ENCODE measurements at places on chromosomes 3 and 15.

- no peak for DNase-seq
Measured at GRCh38 chr15:46708226-46708625, 1009.1 kb upstream of the SEMA6D start.

DNA sequence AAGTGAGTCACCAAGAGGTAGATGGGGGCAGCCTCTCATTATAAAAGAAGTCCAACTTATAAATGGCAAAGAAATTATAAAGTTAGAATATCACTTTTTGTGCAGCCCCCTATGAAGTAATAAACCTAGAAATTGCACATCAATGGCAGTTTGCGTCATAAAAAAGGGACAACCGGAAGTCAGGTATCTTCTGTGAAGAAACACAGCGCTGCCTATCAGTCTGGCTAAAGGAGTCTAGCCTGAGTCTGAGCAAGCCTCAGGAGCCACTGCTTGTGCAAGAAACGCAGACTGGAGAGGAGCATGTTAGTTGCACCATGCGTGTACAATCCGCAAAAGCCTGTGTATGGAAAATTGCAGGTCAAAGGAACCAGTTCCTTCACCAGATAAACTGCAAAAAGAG lies 178.4 kb downstream of the ARRDC4 start:
- no peak for DNase-seq

- DNase-seq, result no peak
Measured at GRCh38 chr15:75061272-75061671, 37.9 kb downstream of the PPCDC start.

DNA sequence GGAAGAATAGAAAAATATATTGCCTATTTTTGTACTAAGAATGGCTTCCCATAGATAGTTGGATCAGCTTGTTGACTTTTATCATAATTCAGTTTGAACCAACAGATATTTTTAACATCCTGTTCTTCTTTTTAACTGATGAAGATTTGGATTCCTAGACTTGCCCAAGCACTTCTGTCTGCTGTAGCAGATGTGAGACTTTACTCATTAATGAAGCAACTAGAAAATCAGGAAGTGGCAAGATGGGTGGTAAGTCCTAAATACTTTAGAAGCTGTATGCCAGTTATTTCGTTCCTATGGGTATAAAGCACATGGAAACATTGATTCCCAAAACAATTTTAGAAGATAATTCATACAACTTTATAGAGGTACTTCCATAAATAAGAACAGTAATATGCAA lies 8.4 kb downstream of the PIGB start:
- no peak for DNase-seq

DNA sequence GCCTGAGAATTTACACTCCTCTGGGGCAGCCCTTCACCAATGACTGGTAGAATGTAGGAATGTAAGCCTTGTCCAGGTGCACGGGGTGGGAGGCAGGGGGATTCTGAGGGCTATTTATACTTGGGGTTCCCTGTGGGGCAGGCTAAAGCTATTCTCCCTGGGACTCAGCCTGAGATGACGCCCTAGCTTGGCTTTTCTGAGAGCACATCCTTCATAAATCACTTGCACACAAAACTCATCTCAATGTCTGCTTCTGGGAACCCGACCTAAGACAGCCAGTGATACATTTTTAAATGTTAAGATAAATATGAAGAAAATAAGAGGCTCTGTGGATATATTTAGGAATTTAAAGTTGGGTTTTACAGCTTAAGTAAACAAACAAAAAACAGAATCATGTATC lies 16.6 kb downstream of the TMEM158 start:
- no peak for DNase-seq

DNA sequence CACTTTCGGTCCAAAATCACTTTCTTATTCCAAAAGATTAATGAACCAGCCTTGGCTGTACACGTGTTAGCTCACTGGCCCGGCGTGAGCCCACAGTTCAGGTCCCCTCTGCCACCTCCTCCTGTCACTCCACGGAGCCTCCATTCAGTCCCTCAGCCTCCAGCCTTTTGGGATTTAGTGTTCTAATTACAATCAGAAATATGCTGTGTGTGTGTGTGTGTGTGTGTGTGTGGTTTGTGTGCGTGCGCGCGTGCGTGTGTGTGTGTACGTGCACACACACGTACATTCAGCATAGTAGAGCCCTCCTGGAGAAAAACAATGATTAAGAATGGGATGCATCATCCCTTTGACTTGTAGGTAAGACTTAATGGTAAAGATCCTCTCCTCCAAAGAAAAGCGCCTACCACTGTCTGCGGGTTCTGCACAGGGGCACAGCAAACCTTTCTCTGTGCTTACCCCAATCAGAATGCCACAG lies 801 bp downstream of the CA12 start:
- no peak for DNase-seq

DNA sequence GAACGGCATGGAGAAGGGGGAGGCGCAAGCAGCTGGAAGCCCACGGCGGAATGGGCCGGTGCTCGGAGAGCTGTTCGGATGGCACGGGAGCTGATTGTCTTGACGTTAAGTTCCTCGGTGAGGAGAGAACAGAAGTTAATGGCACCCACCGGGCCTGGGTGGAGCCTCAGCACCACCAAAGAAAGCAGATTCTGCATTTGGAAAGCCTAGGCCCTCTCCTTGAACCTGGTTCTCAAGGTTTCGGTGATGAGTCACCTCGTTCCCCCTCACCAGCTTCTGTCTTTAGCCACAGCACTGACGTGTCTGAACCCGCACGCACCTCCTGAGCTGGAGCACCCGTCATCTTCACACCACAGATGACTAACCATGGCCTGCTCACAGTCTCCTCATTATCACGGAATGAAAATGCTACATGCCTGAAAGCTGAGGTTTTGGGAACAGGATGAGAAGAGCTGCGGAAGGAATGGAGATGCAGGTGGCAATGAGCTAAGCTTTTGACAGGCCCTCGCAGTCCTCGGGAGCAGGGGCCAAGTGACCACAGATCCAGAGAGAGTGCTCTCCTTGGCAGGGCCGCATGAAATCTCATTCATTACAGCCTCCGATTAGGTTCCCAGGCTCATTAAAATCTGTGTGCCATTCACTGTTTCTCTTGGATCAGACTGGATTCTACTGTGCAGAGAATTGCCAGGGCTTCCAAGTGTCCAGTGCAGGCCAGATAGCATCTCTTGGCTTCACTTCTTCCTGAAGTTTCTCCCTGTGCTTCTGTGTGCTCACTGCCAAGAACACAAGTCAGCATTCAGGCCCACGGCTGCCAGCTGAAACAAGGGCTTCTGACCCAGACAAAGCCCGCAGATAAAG lies 96.3 kb upstream of the DLG1 start:
- no peak for DNase-seq

GRCh38 chr3:107798381-107798780 lies 275.6 kb downstream of the BBX start:
- DNase-seq, result no peak

DNA sequence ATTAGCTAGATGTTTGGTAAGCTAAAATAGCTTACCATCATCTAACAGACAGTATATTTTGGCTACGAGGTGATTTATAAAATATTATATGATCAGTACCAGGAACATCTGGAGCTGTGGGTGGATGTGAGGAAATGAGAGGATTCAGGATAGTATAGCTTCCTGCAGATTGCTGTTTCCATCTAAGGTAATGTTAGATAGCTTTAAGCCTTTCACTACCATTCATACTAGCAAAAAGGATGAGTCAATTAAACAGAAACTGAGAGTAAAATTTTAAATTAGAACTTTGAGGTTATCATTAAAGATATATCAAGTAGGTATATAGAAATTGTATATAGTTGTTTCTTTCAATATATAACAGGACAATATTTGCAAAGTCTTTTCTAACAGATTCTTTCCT lies 8.0 kb downstream of the ZBTB20 start:
- DNase-seq, result no peak

- no peak for DNase-seq
Measured at GRCh38 chr15:92586383-92586942, 69.1 kb downstream of the FAM174B start.

DNA sequence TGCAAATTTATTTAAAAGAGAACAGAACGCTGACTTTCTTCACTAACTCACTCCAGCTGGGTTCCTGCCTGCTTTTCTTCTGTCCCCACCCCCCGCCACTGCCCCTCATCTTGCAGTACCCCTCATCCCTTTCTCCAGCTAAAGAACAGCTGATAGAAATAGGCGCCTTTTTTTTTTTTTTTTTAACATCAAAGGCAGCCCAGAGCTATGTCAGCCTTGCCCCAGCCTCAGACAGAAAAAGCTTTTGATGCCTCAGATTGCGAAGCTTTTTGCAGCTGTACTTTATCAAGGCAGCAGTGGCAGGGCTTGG lies 1.8 kb downstream of the CADPS start:
- DNase-seq, result peak; percentile 42

- DNase-seq, result no peak
Measured at GRCh38 chr15:85129881-85130280, 148.2 kb downstream of the PDE8A start.

DNA sequence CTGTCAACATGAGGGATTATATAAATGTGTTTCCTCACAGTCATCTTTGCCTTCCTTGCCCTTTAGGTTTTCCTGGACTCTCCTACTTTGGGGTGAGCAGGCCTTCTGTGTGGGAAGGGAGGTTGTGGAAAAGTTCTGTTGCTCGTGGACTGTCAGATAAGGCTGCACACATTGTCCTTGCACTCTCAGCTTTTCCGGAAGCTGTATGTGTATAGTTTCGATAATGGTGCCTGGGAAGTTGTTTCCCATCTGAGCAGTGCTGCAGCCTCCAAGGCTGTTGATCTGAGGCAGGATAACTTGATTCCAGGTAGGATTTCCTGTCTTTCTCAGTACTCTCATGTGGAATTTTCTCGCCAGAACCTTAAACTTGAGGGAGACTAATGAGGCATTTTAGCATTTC lies 297.8 kb upstream of the AZI2 start:
- DNase-seq, result no peak

GRCh38 chr3:135083756-135084155 lies 288.7 kb downstream of the EPHB1 start:
- DNase-seq, result no peak

DNA sequence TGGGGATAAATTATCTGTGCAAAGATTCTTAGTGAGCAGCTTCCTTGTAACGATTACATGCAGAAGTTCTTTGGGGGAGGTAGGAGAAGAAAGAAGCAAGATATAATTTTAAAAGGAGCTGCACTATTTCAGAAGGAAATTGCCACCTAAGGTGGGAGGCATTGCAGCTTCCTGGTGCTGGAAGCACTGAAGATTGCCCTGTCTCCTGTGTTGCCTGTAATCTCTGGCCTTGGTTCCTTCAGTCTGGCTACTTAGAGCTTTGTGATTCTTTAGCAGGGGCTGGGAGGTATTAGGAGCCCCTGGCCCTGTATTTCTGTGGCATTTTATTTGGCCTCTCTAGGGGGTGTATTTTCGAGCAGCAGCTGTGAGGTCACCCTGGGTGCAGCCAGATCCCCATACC lies 35.5 kb downstream of the CACNA2D3 start:
- no peak for DNase-seq

DNA sequence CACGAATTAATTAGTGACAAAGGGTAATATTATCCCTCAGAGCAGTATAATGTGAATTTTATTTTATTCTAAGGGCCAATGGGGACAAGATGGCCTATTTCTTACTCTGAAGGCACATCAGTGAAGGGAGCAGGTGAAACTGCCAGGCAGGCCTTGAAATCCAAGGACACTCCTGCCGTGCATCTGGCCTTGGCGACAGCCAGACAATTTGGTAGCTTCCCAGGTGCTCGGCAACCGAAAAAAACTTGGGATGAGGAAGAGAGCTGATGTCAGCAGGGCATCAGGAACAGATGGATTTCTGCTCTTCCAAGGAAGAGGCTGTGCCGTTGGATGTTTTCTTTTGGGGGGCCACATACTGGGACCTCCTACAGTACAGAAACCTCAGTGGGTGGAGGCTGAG lies 83.2 kb upstream of the ADAMTSL3 start:
- DNase-seq, result no peak

- DNase-seq, result no peak
Measured at GRCh38 chr15:54387799-54388198, 409.6 kb downstream of the UNC13C start.

GRCh38 chr15:91393186-91393585 lies 293.1 kb downstream of the SV2B start:
- no peak for DNase-seq

DNA sequence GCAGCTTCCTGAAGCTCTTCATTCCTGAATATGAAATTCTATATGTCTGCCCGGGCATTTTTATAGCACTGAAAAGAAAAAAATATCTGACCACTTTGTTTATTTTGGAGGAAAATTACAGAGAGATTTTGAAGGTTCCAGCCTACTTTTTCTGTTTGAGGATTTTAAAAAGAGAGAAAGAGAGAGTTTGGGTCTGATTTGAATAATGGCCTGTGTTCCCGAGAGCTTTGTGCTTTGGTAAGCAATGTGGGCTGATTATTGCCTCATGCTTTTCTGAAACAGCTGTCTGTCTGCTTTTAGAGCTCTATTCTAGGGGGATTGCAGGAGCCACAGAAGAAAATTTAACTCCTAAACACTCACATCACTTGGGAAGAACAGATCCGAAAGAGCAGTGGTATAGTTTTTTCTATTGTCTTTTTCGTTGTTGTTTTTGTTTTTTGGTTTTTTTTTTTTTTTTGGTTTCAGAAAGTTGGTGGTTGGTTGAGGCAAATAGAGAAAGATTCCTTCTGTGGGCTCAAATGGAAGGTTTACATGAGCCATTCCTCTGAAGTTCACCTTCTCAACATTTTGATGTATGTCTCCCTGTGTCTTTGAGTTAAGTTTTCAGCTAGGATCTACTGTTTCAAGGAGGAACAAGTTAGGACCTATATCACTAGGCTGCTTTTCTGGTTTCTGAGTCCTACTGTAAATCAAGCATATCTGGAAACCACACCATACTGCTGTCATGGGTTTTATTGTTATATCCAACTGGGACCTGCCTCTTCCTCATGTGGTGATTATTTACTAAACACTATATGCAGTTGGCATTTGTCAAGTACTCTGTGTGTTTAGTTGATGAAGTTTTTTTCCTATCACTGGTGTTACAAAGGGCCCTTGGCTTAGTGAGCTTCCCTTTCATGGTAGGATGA lies 178.9 kb downstream of the KCNMB2 start:
- no peak for DNase-seq

- DNase-seq, result no peak
Measured at GRCh38 chr15:47397655-47398054, 319.6 kb upstream of the SEMA6D start.

DNA sequence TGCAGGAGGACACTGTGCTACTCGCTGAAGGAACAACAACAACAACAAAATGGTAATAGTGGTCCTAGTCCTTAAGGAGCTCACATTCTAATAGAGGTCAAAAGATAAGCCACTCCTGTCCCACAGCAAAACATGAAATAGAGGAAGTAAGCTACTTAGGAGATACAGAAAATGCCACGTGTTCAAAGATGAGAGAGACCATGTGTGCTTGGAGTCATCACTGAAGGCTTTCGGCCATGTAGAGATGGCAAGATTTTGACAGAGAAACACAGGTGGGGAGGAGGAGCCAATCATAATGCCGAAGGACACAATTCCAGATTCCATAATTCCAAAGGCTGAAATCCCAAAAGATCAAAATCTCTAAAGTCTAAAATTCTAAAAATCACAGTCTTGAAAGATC lies 24.8 kb upstream of the RIOX2 start:
- DNase-seq, result no peak

GRCh38 chr3:183500319-183500718 lies 55.2 kb downstream of the KLHL6 start:
- no peak for DNase-seq

All from renal pelvis (tissue), 12 donors.